ENCODE measurements at places on chromosomes 6 and 20.

DNA sequence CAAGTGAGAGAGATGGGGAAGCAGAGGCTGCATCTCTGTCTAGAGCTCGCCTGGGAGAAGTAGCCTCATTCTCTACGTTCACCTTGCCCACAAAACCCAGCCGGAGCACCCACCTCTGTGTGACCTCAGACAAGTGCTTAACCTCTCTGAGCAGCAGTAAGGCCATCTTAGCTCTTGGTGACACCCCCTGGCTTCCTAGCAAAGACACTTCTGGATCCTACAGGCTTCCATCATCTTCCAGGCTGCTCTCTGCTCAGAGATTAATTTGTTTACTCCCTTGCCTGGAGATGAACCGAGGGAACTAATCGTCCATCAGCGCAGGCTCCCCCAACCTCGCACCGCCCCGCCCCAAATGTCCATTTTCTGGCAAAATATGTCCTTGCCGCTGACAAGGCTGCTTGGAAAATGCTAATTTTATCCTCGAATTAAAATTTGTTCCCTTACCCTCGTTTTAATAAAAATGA is 24.0 kb upstream of the CTNNBL1 start:
- DNase-seq = no peak

DNA sequence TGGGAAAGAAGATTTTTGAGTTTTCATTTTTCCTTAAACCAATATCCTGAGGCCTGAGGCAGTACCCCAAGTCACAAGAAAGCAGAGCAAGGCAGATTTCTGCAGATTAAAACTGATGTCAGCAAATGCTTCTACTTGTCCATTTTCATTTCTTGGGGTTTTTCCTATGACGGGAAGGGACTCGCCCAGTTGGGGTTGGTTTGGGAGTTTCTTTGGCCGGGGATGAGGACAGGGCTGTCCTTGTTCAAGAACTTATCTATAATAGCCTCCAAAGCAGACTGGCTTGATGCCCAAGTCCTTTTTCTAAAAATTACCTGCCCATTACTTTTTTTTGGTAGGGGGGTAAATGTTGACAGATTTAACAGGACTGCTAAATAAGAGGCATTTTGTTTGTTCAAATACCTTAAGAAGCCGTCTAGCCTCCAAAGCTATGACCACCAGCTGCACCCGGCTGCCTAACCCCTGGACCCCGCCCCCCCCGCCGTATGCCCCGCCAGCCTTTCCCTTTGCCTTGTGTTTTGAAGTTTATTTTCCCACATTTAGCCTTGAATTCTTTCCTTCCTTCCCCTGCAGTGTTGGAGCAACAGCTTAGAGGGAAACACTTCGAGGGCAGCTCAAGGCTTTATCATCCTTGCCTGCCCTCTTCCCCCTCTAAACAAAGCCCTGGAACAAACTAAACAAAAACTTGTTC is 2.5 kb downstream of the KCNK5 start:
- DNase-seq = no peak

DNA sequence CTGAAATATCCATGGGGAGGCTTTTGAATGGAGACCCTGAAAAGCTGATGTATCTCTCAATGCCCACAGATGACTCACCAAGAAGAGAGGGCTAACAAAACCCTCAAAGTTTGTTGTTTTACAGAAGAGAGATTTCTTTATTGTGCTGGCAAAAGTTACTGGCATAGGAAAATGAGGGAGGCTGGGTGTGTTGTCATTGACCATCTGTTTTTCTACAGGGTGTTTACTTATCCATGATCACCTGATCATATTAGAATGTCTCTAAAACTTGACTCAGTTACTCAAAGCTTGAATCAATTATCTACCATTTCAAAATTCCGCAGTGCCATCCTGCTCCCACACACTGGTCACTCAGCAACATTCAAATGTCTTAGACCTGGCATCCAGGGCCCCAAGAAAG is 9.8 kb downstream of the NCOA6 start:
- no peak for DNase-seq

DNA sequence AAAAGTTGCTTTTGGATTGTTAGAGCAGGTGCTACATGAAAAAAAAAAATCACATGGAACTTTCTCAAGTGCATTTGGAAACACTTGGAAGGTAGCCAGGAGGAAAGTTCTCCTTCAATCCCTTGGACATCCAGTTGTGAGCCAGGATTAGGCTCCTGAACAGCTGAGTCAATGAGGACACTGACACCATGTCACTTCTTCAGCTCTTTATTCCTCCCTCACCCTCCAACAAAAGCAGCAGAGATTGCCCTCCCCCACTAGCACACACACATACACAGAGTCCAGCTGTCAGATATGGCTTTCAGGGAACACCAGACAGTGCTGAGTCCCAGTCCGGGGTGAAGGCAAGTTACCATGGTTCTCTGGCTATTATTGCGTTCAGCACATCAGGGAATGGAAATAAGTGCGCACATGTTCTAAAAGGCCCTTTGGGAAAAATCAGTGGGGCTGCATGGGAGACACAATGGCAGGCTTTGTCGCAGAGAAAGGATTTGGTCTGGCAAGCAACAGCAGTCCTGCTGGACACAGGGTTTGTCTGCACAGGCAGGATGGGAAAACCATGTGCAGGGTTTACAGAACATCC is 124.7 kb upstream of the MARCKS start:
- DNase-seq = no peak

DNA sequence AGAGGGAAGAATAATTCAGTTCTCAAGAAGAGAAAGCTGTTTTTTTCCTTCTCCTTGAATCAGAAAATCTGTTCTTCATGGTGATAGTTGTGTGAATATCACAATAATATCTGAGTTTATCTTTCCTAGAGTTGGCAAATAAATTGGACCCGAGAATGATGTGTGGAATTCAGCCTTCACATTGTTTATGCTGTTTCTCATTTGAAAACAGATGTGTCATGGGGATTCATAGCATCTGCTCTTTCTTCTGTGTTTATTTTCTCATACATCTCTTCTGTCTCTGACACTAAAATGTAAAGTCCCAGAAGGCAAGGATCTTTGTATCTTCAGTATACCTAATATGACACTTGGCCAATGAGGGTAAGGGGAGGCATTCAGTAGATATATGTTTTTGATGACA is 103.6 kb upstream of the SGK1 start:
- DNase-seq = no peak

GRCh38 chr20:5757949-5758348 is 7.7 kb downstream of the SHLD1 start:
- DNase-seq = no peak

- no peak for DNase-seq
Observed at GRCh38 chr6:167714152-167714551, 112.6 kb upstream of the AFDN start.

- no peak for DNase-seq
Observed at GRCh38 chr6:97765461-97765860, 482.4 kb upstream of the MMS22L start.

- DNase-seq = no peak
Observed at GRCh38 chr20:37773291-37773826, 79.5 kb downstream of the CTNNBL1 start.

DNA sequence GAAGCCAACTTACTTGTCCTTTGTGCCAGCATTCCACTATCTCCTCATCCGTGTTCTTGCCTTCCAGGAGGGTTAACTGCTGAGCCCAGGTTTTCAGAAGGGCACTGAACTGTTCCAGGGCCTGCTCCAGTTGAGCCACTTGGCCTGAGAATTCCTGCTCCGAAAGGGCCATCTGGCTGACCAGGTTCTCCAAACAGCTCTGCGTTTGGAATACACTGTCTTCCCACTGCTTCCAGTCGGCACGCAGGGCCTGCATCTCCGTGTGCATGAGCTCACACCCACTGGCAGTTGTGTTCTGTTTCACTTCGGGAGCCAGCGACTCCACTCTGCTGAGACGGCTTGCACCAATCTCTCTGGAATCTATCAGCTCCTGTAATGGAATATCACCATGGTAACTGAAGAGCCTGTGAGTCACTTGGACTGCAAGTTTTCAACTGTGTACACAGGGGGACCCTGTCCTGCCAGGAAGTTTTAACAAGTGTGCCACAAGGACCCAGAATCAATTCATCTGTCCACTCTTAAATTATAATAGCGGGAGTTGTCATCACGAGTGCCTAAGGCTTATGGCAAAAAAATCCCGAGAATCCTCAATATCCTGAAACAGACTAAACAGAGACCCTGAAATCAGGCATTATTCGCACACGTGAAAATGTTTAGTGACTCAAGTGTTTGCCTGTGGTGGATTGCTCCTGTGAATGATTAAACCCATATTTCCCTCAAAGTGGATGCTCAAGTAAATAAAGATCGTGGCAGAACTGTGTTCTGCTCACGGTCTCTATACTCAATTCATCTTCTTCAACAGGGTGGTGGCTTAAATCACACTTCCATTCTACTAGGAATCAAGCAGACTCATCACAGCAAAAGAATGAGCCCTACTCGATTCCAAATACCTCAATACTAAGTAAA is 255.9 kb downstream of the SYNE1 start:
- DNase-seq = no peak

- no peak for DNase-seq
Observed at GRCh38 chr6:33170176-33171015, 21.9 kb downstream of the COL11A2 start.

DNA sequence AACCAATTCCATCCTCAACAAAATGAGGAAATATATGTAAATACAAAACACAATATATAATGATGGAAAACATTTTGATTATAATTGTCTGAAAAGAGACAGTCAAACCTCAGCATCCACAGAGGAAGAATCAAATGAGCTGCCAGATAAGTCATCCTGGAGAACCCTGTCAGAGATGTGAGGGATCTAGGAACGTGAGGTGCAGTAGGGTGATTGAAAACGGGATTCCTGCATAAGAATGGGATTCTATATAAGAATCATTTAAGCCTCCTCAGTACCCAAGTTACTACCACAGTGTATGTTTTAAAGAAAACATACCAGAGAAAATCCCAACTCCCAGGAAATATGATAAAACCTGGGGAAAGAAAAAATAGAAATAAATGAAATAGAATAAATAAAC is 690.5 kb downstream of the FRK start:
- DNase-seq = no peak

- no peak for DNase-seq
Observed at GRCh38 chr6:64459411-64459944, 823.9 kb downstream of the PHF3 start.

DNA sequence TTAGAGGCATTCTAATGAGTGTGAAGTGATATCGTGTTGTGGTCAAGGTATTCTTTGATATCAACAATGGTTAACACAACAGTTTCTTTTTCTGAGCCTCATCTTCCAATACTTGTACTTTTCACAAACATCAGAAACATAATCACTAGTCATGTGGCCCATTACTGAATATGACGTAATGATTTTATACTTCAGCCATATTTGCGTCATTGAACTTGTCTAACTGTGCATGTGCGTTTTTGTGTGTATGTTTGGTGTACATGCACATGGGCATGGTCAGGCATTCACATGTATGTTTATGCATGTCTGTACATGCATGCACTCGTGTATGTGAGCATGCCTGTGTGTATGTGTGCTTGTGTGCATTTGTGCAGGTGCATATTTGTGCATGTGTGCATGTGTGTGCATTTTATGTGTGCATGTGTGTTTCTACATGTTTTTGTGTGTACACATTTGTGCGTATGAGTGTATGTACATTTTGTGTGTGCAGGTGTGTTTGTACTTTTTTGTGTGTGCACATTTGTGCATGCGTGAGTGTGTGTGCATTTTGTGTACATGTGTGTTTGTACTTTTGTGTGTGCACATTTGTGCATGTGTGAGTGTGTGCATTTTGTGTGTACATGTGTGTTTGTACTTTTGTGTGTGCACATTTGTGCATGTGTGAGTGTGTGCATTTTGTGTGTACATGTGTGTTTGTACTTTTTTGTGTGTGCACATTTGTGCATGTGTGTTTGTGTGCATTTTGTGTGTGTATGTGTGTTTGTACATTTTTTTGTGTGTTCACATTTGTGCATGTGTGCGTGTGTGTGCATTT is 29.4 kb downstream of the PRR18 start:
- DNase-seq = no peak

GRCh38 chr6:157966589-157966977 is 15.1 kb upstream of the SYNJ2 start:
- no peak for DNase-seq

GRCh38 chr6:80921861-80922460 is 815.5 kb downstream of the BCKDHB start:
- no peak for DNase-seq

GRCh38 chr6:22098601-22099031 is 198.2 kb downstream of the PRL start:
- DNase-seq = no peak

GRCh38 chr6:159959165-159959975 is 9.5 kb upstream of the IGF2R start:
- DNase-seq = no peak

GRCh38 chr6:125346201-125346925 is 44.6 kb upstream of the HDDC2 start:
- no peak for DNase-seq

GRCh38 chr6:137767911-137768690 is 99.0 kb upstream of the TNFAIP3 start:
- DNase-seq = peak; percentile 41

GRCh38 chr6:129845696-129846095 is 15.4 kb downstream of the TMEM244 start:
- DNase-seq = no peak

GRCh38 chr6:161918628-161919205 is 644.9 kb upstream of the AGPAT4 start:
- no peak for DNase-seq

DNA sequence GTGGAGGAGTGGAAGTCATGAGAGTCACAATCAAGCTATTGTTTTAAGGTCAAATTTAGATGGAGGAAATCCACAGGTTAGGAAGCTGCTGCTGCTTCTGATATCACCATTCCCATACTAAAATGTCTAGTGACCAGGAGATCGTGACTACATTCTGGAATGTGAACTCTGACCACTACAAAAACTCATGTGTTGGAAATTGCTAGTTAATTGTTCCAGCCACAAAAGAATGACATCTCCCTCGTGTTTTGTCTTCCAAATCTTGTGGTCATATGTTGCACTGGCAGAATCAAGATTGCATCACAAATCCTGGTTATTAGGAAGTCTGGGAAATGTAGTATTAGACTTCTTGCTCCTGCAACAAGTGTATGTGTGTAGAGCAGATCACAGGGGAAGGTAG is 441.9 kb downstream of the CD109 start:
- DNase-seq = no peak

GRCh38 chr6:132365281-132365907 is 35.9 kb downstream of the MOXD1 start:
- DNase-seq = peak; percentile 65
